ENCODE measurements at places on chromosomes 1 and 21.

DNA sequence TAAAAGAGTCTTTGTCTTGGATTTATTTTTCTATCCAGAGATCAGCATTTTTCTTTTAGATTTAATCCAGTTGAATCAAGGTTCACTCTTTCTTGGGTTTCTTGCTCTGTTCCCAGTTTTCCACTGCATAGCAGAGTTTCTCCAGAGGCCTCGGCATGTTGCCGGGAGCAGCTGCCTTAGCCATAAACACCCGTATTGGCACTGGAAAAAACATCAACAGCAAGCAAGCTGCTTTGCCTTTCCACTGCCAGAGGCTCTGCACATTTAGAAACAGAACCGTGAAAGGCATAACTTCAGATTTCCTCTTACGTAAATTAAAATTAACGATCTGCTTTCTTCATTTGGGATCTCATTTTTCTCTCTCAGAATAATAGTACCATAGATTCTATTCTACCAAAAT lies 181.8 kb upstream of the L1TD1 start:
- no peak for DNase-seq

DNA sequence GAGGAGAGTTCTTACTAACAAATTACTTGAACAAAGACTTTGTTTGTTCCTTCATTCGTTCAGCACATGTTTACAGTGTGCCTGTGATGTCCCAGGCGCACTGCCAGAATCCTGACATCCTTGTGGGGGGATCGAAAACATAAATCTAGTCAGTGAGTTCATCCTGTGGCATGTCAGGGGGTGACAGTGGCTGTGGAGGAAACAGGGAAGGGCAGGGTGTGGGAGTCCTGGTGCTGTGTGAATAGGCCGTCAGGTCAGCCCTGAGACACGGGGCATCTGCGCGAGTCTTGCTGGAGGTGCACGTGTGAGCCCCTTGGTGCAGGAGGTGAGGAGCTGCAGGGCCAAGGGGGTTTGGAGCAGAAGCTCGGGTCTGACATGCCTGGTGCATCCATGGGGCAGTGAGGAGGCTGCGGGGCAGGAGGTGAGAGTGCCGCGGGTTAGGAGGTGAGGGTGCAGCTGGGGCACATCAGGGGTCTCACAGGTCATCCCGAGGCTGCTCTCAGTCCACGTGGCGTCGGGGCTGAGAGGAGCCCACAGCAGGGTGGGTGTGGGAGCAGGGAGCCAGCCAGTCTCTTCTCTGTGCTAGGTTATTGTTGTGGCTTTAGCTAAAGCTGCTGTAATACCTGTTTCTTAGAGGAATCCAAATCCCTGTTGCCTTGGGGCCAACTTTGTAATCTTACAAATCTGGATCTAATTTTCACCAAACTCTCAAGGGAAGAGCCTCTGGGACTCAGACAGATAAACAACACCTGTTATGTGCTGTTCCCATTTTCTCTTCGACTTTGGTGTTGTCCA lies 93.4 kb downstream of the PCBP3 start:
- DNase-seq = no peak

GRCh38 chr1:2587071-2587859 lies 688 bp downstream of the PRXL2B start:
- DNase-seq = peak; percentile 51

GRCh38 chr1:44049839-44050238 lies 18.6 kb upstream of the SLC6A9 start:
- DNase-seq = no peak

DNA sequence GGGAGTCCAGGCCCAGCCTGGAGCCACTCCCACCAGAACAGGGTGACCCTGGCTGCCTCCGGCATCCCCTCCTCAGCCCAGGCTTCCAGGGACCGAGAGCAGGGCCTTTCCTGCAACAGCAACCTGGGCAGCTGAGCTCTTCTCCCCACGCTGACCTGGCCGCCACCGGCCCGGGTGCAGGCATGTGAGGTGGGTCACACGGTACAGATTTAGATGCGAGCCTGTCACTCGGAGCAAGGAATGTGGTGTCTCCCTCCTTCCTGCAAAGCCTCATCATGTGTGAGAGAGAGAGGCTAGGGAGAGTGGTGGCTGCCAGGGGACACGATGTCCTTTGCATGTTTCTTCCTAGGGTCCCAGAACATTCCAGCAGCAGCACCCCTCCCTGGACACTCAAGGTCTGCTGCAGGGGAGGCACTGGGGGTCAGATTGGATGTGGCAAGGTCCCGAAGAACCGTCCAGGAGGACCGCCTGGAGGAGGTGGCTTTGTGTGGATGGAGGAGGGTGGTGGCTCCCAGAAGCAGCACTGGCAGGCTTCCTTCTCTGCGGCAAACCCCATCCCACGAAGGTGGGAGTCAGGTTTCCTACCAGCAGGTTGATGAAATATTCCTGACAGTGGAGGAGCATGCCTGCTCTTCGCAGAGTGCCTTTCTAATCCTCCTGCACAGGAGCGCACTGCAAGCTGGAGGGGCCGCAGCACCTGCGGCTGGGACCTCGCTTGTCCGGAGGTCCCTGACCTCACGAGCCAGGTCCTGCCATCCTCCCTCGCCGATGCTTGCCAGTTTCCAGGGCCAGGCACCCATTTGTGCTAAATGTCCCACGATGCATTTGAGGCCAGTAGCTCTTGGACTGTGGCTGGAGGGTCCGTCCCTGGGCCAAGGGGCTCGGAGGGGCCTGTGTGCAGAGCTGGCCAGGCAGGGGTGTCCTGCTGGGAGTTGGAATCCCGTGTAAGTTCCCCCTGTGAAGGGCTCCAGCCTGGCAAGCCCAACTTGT lies 68.4 kb downstream of the PRDM16 start:
- no peak for DNase-seq

GRCh38 chr1:23178414-23178813 lies 9.8 kb upstream of the LUZP1 start:
- no peak for DNase-seq

- DNase-seq = no peak
Measured at GRCh38 chr1:156565519-156565918, 6.8 kb downstream of the IQGAP3 start.

DNA sequence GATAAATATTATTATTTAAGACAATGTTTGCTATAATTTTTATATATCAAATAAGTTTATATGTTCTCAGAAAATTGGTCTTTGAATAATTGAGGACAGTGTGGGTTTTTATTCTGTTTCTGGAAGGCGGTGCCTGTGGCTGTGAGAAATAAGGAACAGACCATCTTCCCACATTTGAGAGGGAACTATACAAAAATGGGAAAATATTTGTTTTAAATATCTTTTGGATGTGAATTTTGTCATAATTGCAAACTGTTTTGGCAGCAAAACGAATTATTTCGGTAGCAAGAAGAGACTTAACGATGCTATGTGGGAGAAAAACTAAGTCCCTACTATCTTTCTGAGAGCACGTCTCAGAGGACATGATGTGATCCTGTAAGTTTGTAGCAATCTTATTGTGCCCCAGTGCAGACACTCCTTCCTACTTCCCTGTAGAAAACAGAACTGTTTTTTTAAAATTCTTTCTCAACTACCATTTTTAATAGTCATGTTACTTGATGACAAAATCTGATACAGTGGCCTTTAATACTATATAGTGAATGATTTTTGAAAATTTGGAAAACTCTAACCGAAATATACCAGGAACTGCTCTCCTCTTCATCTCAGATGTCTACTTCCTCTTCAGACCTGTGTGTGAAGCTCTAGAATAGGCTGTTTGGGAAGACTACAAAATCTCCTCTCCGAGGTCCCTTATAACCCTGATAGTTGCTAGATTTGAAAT lies 25.4 kb downstream of the PTPRC start:
- no peak for DNase-seq

DNA sequence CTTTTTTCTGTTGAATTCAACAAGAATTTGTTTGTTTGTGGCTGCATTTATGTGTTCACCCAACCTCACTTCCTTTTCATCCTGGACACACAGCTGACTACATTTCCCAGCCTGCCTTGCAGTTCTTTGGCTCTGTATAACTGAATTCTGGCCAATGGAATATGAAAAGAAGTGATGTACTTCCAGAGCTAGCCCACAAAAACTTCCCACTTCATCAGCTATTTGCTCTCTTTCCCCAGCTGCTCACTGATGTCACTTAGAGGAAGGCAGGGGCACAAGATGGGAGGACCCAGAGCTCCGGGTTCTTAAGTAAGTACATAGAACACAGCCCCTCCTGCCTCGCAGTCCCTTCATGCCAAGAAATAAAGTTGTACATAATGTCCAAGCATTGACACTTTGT lies 235.0 kb upstream of the FGGY start:
- DNase-seq = peak; percentile 47

- DNase-seq = no peak
Measured at GRCh38 chr1:109880971-109881894, 29.4 kb upstream of the CSF1 start.

- peak; percentile 73 for DNase-seq
Measured at GRCh38 chr21:45073301-45074047, 906 bp upstream of the ADARB1 start.

- DNase-seq = no peak
Measured at GRCh38 chr1:63909526-63909925, 135.7 kb downstream of the ROR1 start.

DNA sequence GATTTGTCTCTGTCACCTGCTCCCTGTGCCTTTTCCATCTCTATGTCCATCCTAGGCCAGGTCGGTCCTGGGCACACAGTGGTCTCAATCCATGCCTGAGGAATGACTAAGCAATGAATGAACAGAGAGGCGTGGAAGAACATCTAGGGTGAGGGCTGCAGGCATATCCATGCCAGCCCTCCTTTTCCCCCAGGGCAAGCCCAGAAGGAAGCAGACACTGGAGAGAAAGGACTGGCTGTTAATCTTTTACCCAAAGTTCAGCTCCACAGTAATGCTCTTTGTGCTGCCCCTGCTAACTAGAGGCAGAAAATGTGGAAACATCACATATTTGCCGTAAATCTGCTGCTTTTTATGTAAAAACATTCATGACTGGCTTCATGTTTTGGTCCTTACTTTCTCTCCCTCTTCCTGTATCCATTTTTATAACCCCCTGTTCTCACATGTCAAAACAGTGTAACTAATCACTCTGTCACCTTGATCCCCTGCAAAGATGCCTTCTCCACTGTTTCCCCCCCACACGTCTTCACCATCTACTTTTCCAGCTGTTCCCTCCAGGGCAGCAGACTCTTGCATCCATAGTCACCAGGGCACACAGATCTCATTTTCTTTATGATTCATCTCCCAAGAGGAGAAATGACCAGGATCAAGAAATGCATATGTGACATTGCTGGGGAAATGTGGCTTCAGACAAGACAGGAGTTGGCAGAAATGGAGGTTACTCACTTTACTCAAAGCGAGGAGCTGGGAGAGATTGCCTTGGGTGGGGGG lies 166.4 kb upstream of the PROX1 start:
- DNase-seq = no peak

- DNase-seq = peak; percentile 75
Measured at GRCh38 chr1:165281207-165281901, 75.2 kb downstream of the LMX1A start.

DNA sequence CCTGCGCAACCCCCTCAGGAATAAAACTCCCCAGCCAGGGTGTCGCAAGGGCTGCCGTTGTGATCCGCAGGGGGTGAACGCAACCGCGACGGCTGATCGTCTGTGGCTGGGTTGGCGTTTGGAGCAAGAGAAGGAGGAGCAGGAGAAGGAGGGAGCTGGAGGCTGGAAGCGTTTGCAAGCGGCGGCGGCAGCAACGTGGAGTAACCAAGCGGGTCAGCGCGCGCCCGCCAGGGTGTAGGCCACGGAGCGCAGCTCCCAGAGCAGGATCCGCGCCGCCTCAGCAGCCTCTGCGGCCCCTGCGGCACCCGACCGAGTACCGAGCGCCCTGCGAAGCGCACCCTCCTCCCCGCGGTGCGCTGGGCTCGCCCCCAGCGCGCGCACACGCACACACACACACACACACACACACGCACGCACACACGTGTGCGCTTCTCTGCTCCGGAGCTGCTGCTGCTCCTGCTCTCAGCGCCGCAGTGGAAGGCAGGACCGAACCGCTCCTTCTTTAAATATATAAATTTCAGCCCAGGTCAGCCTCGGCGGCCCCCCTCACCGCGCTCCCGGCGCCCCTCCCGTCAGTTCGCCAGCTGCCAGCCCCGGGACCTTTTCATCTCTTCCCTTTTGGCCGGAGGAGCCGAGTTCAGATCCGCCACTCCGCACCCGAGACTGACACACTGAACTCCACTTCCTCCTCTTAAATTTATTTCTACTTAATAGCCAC lies 696 bp downstream of the TGFB2 start:
- peak; percentile 95 for DNase-seq

GRCh38 chr1:83671586-83671985 lies 327.3 kb downstream of the TTLL7 start:
- DNase-seq = no peak

DNA sequence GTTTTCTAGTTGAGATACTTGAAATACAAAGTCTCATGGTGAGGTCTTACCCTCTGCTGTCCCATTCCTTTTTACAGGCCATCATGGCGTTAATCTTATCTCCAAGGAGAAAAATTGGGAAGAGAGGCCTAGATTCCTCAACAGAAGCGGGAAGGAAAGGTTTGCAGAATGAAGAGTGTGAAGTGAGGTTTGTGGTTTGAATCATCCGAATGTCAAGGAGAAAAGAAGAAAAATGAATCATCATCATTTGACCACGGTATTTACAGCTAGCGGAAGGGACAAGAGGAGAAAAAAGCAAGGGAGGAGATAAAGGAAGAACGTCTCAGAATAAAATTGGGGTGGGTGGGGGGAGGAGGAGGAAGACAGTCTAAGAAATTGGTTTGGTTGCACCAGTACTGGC lies 935 bp upstream of the COG2 start:
- no peak for DNase-seq

DNA sequence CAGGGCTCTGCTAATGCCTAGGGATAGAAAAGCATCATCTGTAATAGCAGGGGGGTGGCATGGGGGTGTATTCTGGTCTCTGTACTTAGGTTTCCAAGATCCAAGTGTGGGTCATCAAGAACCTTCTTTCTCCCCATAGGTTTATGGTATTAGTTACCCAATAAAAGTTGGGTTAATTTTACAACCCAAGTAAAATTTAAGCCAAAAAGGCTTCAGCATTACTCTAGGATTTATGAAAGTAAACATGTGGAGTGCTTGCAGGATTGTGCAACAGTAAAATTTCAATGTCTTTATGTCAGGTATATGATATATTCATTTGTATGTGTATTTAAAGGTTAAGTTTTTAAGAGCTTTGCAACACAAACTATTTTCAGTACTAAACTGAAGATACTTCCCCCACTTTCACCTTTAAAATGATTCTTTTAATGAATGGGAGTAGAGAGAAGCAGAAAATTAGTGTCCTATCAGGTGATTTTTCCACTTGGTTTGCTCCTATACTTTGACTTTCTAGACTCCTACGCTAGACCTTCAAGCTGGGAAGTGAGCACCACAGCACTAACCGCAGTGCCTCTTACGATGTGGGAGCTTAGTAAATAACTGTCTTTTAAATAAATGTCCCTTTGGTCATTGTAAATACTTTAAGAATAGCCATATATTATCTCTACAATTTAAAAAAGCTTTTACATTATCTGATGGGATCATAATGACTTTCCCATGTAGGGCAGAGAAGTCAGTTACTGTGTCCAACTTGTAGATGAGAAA lies 67.8 kb upstream of the UBE2U start:
- no peak for DNase-seq

GRCh38 chr1:233364695-233365539 lies 37.4 kb downstream of the MAP3K21 start:
- DNase-seq = peak; percentile 50
